Stimulated activated CD8-positive, alpha-beta memory T cell treated with anti-CD3 and anti-CD28 coated beads, Interleukin-15, amount 100 ng/mL, for 24 hours (primary cell): ENCODE measurements at places on chromosomes 2 and 18.
A peak's percentile ranks its signal among the peaks of the same experiment; 100 is the strongest.

GRCh38 chr2:25920786-25921415, 42.6 kb upstream of the ASXL2 start:
- DNase-seq = no peak

GRCh38 chr18:42192251-42193248, 237.5 kb downstream of the PIK3C3 start:
- DNase-seq = no peak

DNA sequence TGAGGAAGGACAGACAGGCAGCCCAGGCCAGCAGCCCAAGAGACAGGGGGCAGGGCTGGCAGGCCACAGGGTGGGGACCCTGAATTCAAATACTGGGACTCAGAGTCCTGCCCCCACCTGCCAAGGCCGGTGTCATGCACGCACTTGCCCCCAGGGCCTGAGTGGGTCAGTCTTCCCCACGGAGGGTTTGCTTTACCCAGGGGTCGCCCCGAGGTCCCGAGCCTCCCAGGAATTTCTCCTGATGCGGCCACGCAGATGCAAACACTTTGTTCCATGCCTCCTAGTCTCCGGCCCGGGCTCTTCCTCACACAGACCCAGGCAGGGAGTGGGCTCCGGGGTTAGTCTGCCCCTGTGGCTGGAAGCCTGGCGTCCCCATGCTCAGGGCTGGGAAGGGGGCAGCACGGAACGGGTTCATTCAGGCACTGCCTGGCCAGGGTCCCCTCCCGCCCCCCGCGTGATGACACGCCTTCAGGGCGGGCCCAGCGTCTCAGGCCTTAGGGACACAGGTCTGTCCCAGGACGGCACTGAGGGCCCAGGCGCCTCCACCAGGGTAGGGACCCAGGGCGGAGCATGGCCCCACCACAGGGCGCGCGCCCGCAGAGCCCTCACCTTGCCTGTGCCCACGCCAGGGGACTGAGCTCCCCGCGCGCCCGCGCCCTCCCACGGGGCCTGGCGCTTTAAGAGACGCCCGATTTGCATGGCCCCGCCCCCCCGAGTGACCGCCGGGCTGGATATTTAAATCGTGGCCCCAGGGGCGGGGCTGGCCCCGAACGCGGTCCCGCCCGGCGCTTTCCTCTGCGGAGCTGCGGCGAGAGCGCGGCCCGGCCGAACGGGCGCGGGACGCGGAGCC, at the start of gene SNED1:
Gene SNED1, plus strand, starts transcription at position 763 of the 850 bp plus-strand sequence. CDS start 220 bp downstream, outside the sequence.
- DNase-seq = peak; percentile 35

GRCh38 chr2:65813631-65814173, 381.3 kb upstream of the SPRED2 start:
- no peak for DNase-seq

DNA sequence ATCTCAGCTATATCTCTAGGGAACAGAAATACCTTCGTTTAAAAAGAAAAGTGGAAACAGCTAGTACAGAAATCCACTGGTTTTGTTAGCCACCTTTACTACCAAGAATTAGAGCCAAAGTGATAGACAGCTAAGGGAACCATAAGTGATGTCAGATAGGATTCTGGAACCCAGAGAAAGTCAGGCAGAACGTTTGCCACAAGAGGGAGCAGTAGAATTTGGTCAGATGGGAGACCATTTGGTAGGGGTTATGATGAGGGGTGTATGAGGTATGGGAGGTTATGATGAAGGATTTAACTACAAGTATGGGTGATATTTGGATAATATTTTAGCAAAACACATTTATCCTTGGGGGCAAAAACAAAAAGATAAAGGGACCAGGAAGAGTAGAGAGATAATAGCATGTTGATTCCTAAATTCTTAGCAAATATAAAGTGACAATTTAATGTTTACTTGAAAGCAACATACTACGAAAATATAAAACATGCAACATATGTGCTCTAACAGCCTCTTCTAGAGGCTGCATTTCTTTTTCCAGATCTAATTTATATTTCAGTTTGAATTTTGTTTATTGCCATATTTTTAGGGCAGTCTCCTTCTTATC, 3.3 kb downstream of the SLC8A1 start:
- no peak for DNase-seq

GRCh38 chr2:226327830-226328229, 471.8 kb downstream of the IRS1 start:
- no peak for DNase-seq

DNA sequence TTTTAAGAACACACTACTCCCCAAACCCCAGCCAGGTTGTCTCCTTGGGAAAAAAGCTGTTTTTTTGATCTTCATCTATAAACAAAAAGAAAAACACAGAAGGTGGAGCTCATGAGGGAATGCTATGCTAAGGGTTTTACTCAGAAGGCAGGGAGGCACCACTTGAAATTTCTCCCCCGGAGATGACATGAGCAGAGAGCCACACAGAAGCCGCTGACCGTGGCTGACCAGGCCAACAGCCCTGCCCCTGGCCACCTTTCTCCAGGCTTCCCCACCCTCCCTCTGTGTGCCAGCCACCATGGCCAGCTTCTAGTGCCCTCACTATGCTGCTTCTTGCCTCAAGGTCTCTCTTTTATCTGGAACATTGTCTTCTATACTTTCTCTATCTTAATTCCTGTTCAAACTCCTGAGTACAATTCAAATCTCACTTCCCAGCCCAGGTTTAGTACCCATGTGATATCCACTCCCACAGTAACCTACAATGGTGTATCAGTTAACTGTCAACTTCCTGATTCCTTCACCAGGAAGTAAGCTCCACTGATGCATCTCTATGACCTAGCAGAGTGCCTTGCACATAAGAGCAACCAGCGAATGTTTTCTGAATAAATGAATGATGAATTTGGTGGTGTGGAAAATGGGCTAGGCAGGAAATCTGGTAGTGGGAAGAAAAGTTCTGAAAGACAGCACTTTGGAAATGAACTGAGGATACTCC, 15.3 kb downstream of the LAPTM4A start:
- DNase-seq = no peak

- no peak for DNase-seq
Observed at GRCh38 chr2:147294825-147295392, 549.9 kb upstream of the ACVR2A start.

- DNase-seq = no peak
Observed at GRCh38 chr18:27763341-27763740, 413.6 kb downstream of the CDH2 start.

GRCh38 chr18:2522112-2522511, 49.2 kb downstream of the METTL4 start:
- no peak for DNase-seq

DNA sequence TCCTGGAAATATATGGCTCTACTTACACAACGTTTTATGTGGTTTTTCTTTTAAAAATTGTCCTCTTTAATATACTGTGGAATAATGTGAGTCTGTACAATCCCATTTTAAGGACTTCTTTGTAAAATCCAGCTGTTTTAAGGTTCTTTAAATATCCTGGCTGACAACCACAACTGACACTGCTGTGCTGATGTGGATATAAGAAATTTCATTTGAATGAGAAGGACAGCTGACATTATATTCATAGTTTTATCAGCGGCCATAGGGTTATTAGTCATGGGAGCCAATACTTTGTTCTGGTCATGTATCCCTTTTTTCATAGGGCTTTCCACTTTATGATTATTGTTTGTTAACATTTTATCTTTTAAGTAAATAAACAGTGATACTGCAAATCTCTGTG, 169.5 kb downstream of the CAMKMT start:
- no peak for DNase-seq

DNA sequence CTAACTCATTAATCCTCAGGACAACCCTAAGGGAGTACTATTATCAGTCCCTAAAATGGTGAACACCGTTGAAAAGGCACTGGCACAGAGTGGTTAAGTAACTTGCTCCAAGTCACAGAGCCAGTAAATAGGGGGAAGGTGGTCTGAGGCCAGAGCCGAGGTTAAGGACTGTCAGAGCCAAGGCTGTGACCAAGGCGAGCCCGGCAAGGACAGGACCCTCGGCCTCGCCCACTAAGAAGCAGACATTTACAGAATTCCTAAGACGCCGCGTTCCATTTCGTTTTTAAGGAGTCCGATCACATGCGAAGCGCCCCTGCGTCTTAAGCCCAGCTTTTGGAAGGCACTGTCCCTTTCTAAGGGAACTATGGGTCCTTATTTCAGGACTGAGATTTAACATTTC, 1.1 kb downstream of the PDIA6 start:
- no peak for DNase-seq

DNA sequence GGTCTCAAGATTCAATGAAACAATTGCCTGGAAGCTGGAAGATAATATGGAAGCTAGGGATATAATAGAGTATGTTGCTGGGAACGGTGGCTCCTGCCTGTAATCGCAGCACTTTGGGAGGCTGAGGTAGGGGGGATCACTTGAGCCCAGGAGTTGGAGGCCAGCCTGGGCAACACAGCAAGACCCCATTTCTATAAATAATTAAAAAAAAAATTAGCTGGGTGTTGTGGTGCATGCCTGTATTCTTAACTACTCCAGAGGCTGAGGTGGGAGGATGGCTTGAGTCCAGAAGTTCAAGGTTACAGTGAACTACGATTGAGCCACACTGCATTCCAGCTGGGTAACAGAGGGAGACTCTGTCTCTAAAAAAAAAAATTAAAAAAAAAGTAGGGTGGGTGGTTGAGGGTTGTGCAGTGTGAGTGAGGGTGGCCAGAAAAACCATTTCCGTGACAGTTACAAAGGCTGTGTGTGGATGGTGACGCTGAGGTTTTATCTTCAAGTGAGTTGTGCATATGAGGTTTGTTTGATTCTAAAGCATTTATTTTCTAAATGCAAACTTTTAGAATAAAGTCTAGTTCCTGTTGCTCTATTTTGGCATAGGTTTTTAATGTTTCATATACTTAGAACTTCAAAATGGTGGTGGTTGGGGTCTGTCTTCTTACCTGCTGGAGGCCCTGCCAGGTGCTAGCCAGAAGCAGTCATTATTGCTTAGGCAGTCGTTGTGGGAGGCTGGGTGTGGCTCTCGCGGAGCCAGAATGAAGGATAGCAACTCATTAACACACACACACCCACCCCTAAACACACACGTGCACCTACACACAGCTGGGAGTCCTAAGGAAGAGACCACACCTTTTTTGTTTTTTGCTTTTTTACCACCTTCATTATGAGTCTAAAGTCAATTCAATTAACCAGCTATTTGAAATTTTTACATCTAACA, 4.7 kb upstream of the IL1R2 start:
- no peak for DNase-seq

DNA sequence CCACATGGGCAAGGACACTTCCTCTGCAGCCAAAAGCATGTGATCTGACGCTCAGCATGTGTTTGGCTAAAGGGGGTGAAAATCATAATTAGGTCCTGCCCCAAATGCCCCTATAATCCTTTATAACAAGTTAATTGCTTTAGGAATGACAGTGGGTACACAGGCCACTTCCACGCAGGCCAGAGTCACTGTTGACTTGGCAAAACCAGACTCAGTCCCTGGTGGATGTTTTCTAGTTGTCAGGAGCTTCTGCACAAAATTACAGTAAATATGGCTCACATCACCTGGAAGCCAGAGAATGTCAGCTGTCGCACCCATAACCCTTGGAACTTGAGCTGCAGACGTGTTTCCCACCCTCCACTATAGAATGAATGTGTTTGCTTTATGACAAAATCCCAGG, 13.3 kb upstream of the PXDN start:
- DNase-seq = no peak

DNA sequence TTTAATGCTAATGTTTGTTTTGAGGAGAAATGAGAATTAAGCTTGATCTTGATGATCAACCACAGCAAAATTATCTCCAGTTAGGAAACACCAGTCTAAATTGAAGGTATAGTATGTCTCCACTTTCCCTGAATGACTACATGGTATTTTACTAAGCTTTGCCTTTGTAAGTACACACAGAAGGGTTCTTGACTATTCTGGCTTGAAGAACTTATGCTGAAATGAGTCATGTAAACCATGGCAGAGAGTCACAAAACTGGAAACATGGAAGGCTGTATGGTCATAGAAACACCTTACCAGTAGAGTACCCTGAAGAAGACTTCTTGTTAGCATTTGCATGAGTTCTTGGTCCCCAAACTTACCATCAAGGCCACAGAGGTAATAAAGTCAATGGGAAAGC, 250.5 kb downstream of the SLC8A1 start:
- DNase-seq = no peak

GRCh38 chr2:42288811-42289210, 72.2 kb downstream of the COX7A2L start:
- no peak for DNase-seq

GRCh38 chr2:4300616-4301015, 597.2 kb downstream of the DCDC2C start:
- DNase-seq = no peak

DNA sequence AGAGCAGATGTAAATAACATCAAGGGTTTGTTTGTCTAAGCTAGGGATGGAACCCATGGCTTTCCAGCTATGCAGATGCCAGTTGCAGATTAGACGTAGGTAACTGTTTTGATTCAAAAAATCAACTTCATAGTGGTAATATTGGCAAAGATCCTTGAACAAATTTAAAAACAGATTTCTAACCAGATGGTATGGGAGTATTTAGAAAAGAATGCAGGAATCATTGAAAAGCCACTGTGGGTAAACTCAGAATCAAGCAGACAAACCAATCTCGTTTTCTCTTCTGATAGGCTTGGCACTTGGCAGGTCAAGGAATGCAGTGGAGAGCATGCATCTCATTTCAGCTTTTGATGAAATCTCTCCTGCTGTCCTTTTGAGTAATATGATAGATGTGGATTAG, 377.5 kb downstream of the CLIP4 start:
- no peak for DNase-seq

- DNase-seq = no peak
Observed at GRCh38 chr2:240963868-240964703, 34.3 kb upstream of the SNED1 start.

- DNase-seq = no peak
Observed at GRCh38 chr18:36519358-36519757, 221.8 kb downstream of the FHOD3 start.

DNA sequence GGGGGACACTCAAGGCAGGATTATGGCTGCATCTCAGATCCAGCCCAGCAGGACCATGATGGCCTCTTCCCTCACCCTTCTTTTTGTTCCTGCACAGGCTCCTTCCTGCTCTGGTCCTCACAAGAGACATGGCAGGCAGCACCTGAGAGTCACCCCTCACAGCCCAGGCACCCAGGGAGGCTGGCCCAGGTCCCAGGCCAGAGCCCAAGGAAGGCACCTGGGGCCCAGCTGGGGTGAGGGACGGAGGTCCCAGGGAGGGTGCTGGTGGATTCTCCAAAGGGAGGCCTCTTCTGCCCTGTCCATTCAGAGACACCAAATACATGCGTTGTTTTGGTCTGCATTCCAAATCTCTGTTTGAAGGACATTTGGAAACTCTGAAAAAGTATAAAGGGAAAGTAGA, 285.4 kb upstream of the HS6ST1 start:
- no peak for DNase-seq

- no peak for DNase-seq
Observed at GRCh38 chr18:79944126-79944731, 7.2 kb downstream of the SLC66A2 start.

DNA sequence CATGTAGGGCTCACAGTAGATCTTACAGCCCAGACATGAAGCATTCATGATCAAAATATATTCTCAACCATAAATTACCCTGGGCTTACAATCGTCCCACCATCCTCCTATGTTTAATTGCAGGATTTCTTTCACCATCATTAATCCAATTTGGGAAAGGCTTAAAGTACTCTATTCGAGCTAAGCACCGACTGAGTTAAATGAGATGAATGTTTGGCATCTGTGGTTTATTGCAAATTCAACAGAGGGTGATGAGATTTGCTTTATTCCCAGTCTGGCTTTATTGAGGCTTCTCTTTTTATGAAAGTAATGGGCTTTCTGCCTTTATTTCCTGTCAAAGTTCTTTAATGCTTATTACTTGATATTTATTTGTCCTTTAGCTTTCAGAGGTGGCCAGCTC, 159.0 kb downstream of the METTL4 start:
- no peak for DNase-seq
